Stimulated activated CD8-positive, alpha-beta memory T cell treated with anti-CD3 and anti-CD28 coated beads, Interleukin-4, amount 100 ng/mL, for 4 hours (primary cell): ENCODE measurements at places on chromosomes 2 and 18.

DNA sequence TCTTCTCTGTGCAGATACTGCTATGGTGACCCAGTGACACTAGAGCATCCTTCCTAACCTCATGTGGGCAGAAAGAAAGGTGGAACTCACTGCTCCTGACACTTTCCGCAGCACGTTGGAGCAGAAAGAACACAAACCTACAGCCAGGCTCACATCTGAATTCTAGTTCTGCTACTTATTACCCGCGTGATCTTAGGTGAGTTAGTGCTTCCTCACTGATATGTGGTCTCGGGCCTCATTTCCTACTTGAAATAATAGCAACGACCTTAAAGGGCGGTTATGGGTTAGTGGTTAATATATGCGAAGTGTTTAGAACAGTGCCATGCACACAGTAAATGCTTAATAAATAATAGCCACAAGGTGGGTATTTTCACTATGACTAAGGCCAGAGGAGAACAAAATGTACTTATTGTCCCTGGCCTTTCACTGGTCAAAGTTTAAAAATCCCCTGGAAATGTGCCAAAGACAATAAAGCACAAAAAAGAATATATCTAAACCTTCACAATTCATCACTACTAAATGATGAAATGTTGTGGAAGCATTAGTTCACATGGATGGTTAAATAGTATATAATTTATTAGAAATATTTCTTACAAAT, 66.6 kb downstream of the MYOM1 start:
- DNase-seq: no peak

DNA sequence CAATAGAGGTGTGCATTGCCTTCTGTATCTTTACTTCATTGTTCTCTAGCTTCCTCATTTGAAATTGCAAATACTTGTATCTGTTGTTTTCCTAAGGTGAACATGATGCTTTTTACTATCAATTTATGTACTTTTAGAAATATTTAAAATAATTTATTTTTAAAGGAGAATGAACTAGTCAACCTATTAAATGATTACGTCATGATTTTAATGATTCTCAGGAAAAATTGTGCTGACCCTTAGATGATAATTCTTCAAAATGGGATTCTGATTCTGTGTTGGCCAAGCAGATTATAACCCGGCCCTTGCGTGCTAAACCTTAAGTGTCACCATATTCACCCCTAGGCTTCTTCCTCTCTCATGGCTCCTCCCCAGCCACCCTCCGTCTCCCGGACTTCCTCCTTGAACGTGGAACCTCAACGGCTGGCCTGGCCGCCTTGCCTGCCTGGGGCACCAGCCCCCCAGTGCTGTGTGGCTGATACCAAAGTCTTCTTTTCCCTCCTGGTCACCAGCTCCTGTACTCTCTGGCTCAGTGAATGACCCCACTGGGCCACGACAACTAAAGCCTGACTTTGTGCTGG, 292.0 kb downstream of the GBX2 start:
- no peak for DNase-seq

- no peak for DNase-seq
Observed at GRCh38 chr2:20241973-20242726, 17.2 kb upstream of the SDC1 start.

GRCh38 chr2:119837759-119838158, 78.0 kb downstream of the PTPN4 start:
- no peak for DNase-seq

- no peak for DNase-seq
Observed at GRCh38 chr2:46377666-46378560, 80.7 kb downstream of the EPAS1 start.

DNA sequence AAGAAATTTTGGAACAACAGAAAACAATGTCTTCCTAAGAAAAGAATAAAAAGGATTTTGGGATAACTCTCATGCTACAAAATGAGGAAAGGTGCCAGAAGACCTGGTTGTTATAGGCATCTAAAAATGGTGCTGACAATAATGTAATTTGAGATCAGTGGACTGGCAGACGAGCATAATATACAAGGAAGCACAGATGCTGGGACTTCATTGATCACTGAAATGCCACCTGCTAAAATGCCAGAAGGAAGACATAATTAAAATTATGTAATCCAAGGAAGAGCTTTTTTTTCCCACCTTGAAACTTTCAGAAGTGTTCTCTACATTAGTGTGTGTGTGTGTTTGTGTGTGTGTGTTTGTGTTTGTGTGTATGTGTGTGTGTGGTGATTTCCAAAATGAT, 535.9 kb downstream of the XIRP2 start:
- DNase-seq: no peak

- DNase-seq: no peak
Observed at GRCh38 chr2:218961229-218961628, 1.8 kb downstream of the CDK5R2 start.

- DNase-seq: no peak
Observed at GRCh38 chr18:46497129-46497528, 159.9 kb downstream of the LOXHD1 start.
